ENCODE measurements at places on chromosomes 1 and 21. TPM values are rescaled to one million over a fixed set of nuclear protein-coding genes. Genes with fewer than 3 reads are reported as not detected.

- DNase-seq, result peak; percentile 92
Measured at GRCh38 chr1:228457396-228458176, 29.6 kb upstream of the RNF187 start.

Gene TSPAN1
- total RNA-seq, result 3.3 TPM

DNA sequence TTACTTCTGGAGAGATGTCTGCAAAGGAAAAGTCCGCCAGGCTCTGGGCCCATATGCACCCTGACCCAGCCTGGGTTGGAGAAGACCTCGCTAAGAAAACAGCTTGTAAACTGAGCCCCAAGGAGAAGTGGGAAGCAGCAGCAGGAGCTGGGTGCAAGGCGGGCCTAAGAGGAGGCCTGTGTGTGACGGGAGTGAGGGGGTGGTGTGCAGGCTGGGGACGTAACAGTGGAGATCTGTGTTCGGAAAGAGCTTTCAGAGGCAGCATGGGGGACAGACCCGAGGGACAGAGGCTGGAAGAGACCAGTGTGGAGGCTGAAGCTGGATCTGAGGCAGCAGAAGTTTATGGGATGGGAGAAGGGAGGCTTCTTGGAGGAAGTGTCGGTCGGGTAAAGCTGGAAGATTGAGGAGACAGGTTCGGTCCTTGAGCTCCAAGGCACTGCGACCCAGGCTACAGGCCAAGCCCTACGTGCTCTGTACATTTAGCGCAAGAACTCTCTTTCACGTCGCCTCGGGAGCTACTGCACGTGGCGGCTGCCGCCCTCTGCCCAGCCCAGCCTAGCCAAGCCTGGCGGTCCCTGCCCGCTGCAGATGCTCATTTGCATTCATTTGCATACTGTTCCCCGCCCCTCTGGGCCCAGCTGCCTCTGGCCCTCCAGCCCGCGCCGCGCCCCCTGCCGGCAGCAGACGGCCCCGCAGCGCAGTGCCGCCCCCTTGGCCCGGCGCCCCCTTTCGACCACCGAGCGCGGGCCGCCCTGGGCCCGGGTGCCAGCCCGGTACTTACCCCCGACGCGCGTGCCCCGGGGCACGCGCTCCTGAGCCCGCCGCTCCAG, 6.3 kb downstream of the HPCA start:
- DNase-seq, result peak; percentile 60

GRCh38 chr1:45682942-45683341, 3.4 kb downstream of the GPBP1L1 start:
- no peak for DNase-seq

Gene OR2T34
- not detected for total RNA-seq

Gene HRNR
- total RNA-seq, result not detected

Gene ANXA9
- not detected for total RNA-seq
